ENCODE measurements at places on chromosomes 6 and 20. TPM values are rescaled to one million over a fixed set of nuclear protein-coding genes. Genes with fewer than 3 reads are reported as not detected.

MYT1 gene
- not detected for total RNA-seq

ZFAND3 gene
- total RNA-seq = 17.1 TPM

ADGRG6 gene
- 7.9 TPM for total RNA-seq

AGPAT1 gene
- total RNA-seq = 68.5 TPM

LAMA5 gene
- 32.1 TPM for total RNA-seq

Data from bronchus fibroblast of lung (primary cell).